ENCODE measurements at places on chromosomes 13 and 19. TPM values are rescaled to one million over a fixed set of nuclear protein-coding genes. Genes with fewer than 3 reads are reported as not detected.

Gene GSX1
- total RNA-seq, result not detected

Gene OR7D2
- total RNA-seq, result 0.02 TPM

Gene CEACAM6
- 13.8 TPM for total RNA-seq

Gene PTPRH
- 3.7 TPM for total RNA-seq

Gene TSSK6
- 1.5 TPM for total RNA-seq

Gene COG3
- 15.5 TPM for total RNA-seq

Gene ZNF14
- 1.7 TPM for total RNA-seq

Gene PRSS57
- 0.17 TPM for total RNA-seq

Gene TRPC4
- not detected for total RNA-seq

Gene PPM1N
- 6.2 TPM for total RNA-seq

Gene HAUS8
- total RNA-seq, result 13.7 TPM

Gene ZNF583
- total RNA-seq, result 2.3 TPM

Gene SEMA6B
- 5.0 TPM for total RNA-seq

Gene NEK5
- not detected for total RNA-seq

Gene ZNF470
- total RNA-seq, result 1.3 TPM

Gene NTF4
- total RNA-seq, result 0.72 TPM

Gene RINL
- total RNA-seq, result 2.0 TPM

Gene ADGRL1
- total RNA-seq, result 8.4 TPM

Gene FCGBP
- 1.2 TPM for total RNA-seq

Gene SKA3
- 13.9 TPM for total RNA-seq

Gene SMIM24
- 0.97 TPM for total RNA-seq

Gene TMEM147
- total RNA-seq, result 443 TPM

Gene N4BP2L1
- 0.48 TPM for total RNA-seq

Gene ZSCAN1
- not detected for total RNA-seq

Gene YJEFN3
- 4.0 TPM for total RNA-seq

Gene IFI30
- total RNA-seq, result 14.7 TPM

Gene PCDH17
- not detected for total RNA-seq

Gene PDX1
- total RNA-seq, result 0.04 TPM

Gene MBD3L3
- total RNA-seq, result not detected

Gene C5AR2
- 11.9 TPM for total RNA-seq

Gene BEST2
- 3.5 TPM for total RNA-seq

Gene URAD
- total RNA-seq, result not detected
